M059J (cell line): ENCODE measurements at places on chromosomes 12 and 14.

DNA sequence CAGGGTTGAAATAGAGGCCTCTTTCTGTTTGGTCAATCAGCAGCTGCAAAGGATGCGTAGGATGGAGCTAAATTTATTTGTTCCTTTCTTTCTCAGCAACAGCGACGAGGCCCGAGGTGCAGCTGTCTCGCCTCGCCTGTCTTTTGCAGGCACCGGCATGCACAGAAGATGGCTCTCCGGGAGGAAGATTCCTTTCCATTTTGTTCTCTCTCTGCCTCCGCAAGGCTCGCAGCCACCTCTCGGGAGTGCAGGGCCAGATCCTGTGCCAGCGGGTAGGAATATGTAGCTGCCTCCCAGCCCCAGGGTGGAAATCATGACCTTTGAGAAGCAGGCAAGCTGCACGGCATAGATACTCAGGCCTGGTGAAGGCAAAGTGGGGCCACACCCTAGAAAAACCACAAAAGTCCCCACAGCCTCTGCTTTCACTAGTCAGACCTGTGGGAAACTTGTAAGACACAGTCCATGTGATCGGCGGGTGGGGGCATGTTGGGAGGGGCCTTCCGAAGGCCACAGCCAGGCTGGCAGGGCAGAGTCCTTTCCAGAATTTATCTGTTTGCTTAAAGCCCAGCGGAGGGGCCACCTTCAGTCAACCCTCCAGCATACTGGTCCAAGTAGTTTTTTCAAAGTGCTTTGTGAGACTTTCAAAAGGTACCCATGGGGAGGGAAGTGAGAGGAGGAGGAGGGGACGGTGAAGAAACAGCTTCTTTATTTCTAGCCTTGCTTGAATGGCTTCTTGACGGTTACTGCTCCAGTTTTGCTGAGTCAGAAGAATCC is at the start of gene MAP1LC3B2:
Gene MAP1LC3B2, plus strand, starts transcription at position 220 of the 774 bp plus-strand sequence. CDS start 16,562 bp downstream, outside the sequence.
- peak; percentile 93 for DNase-seq

- DNase-seq: no peak
Observed at GRCh38 chr14:87888136-87888999, 104.6 kb downstream of the GALC start.

DNA sequence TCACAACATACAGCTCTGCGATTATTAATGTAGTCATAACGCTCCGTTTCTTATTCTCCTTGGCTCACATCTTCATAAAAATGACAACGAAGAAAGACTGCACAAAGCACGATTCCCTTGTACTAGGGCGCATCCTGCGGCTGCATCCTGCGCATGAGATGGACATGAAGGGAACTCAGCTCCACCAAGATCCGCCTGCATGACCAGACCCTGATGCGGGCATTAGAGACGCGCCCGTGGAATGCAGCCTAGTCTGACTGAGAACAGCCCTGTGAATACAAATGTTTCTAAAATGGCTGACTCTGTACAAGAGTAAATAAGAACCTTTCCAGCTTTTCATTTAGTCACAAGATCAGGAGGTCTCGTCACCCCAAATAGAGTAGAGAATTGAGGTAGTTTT is 422.2 kb downstream of the NOVA1 start:
- DNase-seq: no peak

DNA sequence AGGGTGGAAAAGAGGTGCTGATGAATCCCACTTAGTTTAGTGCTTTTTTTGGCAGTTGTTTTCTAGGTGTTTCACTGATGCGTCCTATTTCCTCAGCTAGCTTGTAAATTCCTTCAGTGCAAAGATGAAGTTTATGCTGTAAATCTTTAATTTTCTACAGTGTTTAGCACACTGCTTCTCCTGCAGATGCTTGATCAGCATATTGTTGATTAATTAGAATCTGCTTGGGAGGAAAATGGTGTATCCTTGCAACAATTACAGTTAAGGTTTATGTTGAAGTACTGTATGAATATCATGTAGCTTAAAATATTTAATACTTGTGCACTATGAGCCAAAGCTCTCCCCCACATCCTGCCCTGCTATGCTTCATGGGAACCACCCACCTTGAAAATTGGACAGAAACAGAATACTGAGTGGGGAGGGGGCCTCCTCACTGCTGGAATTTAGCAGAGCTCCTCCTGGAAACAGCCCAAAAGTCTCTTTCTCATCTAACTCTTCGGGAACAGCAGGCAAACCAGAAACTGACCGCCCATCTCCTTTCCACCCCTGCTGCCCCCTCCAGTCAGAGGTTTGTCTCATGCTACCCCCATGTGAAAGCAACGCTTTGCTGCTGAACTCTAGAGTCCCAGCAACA is 20.3 kb upstream of the DHRS4 start:
- no peak for DNase-seq

DNA sequence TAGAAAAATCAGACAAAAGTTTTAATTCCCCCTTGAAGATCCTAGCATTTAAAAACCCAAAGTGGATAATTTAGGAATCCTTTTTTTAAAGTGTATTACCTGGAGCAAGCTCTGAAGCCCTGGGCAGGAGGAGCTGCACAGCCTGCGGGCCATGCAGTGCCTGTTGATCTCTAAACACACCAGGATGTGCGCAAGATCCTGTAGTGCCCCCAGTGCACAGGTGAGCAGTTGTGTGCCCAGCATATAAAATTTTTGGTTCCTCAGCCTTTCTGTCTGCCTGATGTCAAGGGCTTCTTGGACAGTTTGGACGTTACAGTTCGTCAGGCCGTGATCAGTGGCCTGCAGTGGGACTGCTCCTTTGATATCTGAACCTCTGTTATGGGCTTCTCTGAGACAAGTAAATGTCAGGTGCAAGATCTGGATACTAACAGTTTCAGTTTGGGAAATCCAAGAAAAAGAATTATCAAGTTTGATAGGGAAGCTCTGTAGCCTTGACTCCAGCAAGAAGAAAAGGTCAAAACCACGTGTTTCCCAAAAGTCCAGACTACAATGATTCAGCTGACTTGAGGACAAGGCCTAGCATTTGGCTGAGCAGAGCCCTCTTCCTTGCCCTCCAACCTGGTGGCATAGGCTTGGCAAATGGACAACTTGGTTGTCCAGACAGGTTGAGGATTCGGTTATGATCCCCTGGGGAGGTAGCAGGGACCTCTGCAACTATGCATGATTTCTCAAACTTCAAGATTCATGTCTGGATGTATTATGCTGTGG is 1.0 kb downstream of the ATXN7L3B start:
- peak; percentile 6 for DNase-seq

- DNase-seq: no peak
Observed at GRCh38 chr14:37170237-37170636, 2.2 kb downstream of the SLC25A21 start.

- peak; percentile 97 for DNase-seq
Observed at GRCh38 chr14:101072945-101073597, 169.5 kb upstream of the RTL1 start.

DNA sequence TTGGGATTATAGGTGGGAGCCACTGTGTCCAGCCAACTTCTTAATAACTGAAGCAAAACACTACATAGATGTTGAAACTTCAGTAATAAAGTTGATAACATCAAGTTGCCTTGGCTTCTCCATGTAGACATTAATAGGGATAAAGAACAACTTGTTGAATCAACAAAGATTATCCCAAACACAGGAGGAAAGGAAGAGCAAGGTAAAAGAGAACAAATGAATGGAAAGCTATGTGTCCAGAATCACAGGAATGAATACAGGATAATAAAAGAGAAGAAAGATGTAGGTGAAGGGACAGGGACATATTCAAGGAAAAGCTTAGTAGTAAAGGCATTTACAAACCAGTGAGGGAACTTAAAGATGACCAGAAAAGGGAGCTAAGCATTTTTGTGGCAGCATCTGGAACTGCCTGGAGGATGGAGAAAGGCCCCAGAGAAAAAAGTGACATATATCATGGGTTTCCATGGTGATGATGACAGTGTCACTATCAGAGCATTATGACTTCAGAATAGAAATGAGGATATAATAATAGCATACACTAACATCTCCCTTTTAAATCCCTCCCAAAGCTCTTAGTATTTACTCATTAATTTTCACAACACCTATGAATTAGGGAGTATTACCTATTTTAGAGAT is 24.0 kb upstream of the MDM1 start:
- DNase-seq: no peak

- DNase-seq: no peak
Observed at GRCh38 chr12:17609153-17609552, 480.8 kb downstream of the RERGL start.

GRCh38 chr12:25151476-25151875 is 43.5 kb downstream of the DNAI7 start:
- peak; percentile 94 for DNase-seq

GRCh38 chr14:96661244-96661969 is 135.8 kb upstream of the VRK1 start:
- DNase-seq: no peak

DNA sequence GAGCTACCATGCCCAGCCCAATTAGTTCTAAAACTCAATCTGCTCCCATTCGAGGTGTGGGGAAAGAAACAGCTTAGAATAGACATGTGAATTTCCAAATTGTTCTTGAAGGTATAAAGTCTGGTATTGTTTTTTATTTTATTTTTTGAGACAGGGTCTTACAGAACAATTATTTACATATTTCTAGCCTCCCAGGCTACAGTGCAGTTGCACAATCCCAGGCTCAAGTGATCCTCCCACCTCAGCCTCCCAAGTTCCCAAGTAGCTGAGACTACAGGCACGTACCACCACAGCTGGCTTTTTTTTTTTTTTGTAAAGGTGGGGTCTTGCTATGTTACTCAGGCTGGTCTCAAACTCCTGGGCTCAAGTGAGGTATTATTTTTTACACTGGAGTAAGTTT is 6.3 kb downstream of the SLC11A2 start:
- no peak for DNase-seq

DNA sequence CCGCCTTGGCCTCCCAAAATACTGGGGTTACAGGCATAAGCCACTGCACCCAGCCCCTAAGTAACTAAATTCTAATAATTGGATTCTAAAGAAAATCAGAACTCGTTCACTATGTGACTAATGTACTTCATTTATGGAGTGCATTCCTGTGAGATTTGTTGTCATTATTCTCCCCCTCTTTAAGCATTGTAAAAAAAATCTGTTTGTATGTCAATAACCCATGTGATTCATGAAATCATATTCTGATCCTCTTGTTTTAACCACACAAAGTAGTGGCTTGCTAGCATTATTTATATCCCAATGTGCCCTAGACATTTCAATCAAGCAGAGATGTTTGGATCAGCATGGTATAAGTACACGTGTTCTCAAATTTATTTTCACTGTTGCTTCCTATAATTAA is 78.2 kb upstream of the OSBPL8 start:
- DNase-seq: peak; percentile 75

- DNase-seq: no peak
Observed at GRCh38 chr12:44551631-44552030, 324.5 kb downstream of the NELL2 start.

DNA sequence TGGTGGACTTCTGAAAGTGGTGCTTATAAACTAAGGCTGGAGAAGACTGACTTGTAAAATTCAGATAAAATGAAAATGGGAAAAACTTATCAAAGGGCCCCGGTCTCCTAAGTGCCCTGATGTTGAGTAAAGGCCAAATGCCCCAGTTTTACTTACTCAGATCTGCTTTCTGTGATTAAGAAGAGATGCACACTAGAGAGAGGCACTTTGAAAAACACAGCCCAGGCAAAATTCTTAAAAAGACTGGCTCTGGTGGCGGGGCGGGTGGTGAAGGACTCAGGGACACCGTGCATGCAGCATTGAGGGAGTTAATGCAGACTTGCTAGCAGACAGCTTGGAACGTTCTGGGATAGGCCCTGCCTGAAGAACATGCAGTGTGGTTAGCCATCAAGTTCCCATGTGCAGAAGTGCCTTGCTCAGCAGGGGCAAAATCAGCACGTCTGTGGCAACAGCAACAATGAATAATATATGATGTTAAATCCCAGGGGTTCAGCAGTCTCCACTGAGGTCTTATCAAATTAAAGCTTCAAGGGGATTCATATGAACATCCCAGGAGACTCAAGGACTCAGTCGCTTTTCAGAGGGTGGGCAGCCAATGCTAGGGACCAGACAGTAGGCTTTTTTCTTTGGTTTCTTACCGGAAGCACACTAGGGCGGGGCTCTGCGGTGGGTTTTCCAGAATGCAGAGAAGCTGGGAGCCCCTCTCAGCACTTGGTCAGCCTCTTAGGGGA is 105.0 kb downstream of the DAD1 start:
- no peak for DNase-seq

GRCh38 chr12:71191509-71192196 is 33.9 kb upstream of the TSPAN8 start:
- DNase-seq: no peak

GRCh38 chr12:94386422-94386821 is 73.2 kb downstream of the CEP83 start:
- peak; percentile 2 for DNase-seq

- peak; percentile 97 for DNase-seq
Observed at GRCh38 chr14:50763382-50764007, 67.5 kb downstream of the NIN start.

- peak; percentile 85 for DNase-seq
Observed at GRCh38 chr12:131737150-131737827, 26.4 kb downstream of the SFSWAP start.

DNA sequence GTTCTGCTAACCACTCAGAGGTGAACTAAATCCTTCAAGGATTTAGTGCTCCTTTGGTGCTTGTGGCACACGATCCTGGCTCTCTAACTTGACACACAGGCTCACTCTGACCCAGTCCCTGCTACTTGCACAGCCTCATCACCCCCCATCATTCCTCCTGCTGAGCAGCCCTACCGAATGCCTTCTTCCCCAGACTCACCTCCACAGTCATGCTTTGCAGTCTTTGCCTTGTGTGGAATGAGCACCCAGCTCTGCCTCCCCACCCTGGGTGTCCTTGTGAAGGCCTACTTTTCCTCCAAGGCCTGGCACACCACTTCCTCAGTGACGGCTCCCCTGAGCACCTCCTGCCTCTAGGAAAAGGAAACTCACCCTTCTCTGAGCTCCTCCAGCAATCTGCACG is 7.9 kb upstream of the TINF2 start:
- no peak for DNase-seq

DNA sequence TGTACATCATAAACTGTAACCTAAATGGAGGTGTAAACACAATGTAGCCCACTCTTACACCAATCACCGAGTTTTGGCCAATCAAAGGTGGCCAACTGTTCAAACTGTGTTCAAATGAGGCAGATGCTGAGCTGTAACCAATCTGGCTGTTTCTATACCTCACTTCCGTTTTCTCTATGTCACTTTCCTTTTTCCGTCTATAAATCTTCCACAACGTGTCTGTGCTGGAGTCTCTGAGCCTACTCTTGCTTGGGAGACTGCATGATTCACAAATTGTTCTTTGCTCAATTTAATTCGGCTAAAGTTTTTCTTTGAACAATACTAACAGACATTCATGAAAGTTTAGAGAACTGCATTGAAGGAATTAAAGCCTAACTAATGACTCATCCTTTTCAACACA is 547.1 kb upstream of the USP15 start:
- no peak for DNase-seq

- DNase-seq: no peak
Observed at GRCh38 chr12:84089356-84089755, 823.2 kb downstream of the SLC6A15 start.
